ENCODE measurements at places on chromosomes 11 and 22. TPM values are rescaled to one million over a fixed set of nuclear protein-coding genes. Genes with fewer than 3 reads are reported as not detected.

GRCh38 chr11:115322553-115323203, 181.5 kb downstream of the CADM1 start:
- DNase-seq, result no peak

DNA sequence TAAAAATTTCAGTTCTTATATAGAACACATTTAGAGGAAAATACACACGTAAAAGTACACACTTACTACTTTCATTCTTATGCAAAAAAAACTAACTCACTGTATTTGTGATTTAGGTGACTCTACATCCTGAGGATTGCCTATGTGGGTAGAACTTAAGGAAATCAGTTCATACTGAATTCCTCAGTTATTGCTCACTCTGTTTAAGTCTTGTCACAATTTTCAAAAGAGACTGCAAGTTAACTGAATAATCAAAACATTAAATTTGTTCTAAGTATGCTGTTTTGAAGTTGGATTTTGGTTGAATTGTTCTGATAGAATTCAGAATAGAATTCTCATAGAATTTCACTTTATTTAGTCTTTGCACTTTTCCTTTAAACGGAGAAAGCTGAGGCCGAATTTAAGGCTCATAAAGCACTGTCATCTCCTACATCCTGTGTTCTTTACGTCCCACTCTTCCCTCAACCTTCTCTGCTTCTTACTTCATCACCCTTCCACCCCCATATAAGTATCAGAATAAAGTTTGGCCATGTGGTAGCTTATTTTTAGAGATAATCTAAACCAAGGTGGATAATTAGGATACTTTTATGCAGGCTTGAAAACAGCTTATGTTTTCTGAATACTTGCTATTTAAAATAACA, 59.8 kb downstream of the APOL5 start:
- no peak for DNase-seq

DNA sequence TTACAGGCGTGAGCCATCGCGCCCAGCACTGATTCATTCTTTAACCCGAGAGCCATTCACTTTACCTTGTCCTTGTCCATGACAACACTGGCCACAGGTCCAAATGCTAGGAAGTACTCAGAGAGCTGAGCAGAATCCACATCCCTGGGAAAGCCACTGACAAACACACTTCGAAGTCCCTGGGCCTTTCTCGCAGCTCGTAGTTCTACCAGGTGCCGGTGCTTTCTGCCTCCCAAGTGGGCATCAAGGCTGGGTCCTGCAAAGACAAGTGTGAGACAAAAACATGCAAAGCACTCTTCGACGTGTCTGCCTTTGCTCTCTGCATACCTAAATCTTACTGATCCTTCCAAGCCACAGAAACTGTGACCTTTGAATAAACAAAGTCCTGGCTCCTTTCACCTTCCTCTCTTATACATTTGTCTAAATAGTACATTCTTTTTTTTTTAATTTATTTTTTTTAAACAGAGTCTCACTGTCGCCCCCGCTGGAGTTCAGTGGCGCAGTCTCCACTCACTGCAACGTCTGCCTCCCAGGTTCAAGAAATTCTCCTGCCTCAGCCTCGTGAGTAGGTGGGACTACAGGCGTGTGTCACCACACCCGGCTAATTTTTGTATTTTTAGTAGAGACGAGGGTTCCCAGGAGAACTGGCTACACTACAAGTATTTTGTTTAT, 2.2 kb downstream of the TUT1 start:
- DNase-seq, result no peak

DNA sequence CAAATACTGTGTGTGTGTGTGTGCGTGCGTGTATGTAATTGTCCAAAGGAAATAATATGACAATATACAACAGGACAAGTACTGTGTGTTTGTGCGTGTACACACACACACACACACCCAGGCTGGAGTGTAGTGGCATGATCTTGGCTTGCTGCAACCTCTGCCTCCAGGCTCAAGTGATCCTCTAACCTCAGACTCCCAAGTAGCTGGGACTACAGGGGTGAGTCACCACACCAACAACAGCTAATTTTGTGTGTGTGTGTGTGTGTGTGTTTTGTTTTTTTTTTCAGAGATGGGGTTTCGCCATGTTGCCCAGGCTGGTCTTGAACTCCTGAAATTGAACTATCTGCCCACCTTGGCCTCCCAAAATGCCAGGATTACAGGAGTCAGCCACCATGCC, 61.5 kb downstream of the NUP98 start:
- no peak for DNase-seq

The TSPAN18 gene
- 40.0 TPM for polyA plus RNA-seq

The SERPING1 gene
- polyA plus RNA-seq, result 80.6 TPM
